ENCODE measurements at places on chromosomes 1 and 21. TPM values are rescaled to one million over a fixed set of nuclear protein-coding genes. Genes with fewer than 3 reads are reported as not detected.

- no peak for DNase-seq
Measured at GRCh38 chr1:219732814-219733491, 120.0 kb upstream of the ZC3H11B start.

- no peak for DNase-seq
Measured at GRCh38 chr21:30207252-30207579, 8.7 kb downstream of the CLDN8 start.

- no peak for DNase-seq
Measured at GRCh38 chr1:23667411-23667810, 24.2 kb upstream of the RPL11 start.

DNA sequence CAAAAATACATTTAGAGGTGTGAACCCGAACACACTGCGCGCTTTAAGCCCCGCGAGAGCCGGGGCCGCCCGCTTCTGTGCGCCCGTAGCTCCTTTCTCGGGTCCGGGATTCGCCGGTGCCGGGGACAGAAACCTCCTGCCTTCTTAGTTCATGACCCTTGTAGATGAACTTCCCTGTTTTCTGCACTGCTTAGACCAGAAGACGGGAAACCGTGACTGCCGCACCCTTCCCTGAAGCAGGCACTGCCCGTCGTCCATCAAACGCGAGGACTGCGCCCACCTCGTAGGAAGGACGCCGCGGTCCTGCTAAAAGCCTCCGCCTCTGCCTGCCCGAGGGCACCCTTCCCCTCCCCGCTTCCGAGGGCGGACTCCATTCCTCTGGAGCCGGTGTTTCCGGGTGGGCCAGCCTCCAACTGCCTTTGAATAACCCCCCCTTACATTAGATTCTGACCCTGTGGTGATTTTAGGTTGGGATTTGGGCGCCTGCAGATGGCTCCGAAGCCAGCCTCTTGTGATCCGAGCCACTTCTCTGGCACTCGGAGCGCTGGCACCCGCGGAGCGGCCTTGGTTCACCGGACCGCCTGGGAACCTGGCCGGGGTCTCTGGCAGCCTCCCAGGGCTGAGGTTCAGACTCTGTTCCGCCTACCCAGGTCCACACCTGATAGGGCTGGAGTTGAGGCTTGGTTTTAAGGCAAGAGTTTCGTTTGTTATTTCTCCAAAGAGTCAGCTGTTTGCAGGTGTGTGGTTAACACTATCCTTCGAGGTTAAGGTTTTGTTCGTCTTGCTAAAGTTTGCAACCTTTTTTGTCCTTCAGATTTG lies 1.2 kb upstream of the PTTG1IP start:
- peak; percentile 69 for DNase-seq

DNA sequence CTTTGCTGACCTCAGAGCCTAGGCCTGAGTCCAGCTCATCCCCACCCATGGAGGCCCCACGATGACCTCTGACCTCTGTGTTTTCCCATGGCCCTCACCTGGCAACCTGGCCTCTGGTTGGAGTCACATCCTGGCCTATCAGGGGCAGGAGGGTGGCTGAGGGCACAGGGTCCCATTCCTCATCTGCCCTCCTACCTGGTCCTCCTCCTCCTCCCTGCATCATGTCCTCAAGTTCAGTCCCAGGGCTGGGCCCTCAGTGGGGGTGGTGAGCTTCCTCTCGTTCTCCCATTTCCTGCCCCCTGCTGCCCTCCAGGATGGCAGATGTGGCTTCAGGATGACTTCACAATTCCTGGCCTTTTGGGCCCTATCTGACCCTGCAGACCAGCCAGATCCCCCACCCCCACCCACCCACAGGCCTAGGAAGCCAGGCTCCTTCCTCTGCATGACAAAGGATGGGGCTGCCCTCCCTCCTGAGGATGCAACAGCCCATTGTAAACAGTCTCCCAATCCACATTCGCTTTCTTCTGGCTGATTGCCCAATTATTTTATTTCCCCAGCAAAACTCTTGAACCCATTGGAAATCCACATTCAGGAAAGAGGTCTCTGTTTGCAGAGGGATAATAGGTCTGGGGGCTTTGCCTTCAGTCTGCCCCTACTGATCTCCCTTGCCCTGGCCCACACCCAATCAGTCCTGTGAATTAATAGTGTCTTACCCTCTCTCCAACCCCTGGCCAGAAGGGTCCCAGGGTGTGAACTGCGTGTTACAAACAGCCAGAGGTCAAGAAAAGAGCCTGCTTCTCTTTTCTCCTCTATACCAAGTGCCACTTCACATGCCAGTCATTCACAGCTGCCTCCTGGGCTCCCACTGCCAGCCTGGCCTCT lies 10.3 kb upstream of the LEFTY1 start:
- no peak for DNase-seq

Gene OR10Z1
- total RNA-seq: 3.6 TPM

- DNase-seq: no peak
Measured at GRCh38 chr1:172640111-172640510, 18.8 kb upstream of the FASLG start.

GRCh38 chr1:112083487-112083886 lies 94.0 kb upstream of the KCND3 start:
- peak; percentile 48 for DNase-seq

Gene THEM5
- not detected for total RNA-seq

Gene ARTN
- total RNA-seq: 4.8 TPM

Gene FAM151A
- total RNA-seq: not detected

DNA sequence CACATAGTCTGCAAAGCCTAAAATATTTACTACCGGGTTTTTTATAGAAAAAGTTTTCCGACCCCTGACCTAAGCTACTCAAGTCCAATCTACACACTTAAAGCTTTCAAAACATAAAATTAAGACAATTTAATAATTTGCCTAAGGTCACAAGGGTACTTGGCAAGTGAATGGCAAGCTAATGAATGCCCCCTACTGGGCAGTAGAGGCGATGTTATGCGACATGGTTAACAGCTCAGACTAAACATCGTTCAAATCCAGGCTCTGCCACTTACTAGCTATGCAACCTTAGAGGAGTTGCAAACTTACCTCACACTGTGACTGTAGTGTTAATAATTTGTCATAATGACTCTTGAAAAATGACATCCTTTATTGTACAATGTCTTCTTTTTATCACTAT lies 317.2 kb upstream of the NFIA start:
- DNase-seq: no peak

DNA sequence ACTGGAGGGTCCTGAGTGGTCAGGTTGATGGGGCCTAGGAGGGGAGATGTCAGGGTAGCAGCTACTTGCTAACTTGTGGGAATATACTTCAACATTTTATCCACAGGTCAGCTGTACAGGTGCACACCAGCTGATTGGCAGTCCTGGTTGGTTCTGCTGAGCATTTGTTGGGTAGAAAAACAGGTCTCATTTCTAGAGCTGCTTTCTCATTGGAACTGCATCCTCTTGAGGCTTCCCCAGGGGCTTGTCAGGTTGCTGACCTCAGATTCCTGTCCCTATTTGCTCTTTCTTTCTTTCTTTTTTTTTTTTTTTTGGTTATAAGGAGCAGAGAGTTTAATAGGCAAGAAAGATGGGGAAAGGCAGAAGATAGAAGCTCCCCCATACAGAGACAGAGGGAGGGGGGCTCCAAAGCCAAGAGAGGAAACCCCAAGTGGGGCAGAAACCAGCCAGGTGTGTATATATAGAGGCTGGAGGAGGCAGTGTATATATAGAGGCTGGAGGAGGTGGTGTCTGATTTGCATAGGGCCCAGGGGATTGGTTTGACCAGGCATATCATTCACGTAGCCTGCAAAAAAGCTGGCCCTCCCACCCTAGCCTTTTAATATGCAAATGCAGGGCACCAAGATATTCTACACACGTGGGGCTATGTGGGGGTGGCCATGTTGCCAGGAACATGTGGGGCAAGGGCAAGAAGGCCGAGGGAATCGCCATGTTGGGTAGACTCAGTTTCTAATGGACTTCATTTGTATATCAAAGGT lies 57.3 kb upstream of the STUM start:
- DNase-seq: no peak

DNA sequence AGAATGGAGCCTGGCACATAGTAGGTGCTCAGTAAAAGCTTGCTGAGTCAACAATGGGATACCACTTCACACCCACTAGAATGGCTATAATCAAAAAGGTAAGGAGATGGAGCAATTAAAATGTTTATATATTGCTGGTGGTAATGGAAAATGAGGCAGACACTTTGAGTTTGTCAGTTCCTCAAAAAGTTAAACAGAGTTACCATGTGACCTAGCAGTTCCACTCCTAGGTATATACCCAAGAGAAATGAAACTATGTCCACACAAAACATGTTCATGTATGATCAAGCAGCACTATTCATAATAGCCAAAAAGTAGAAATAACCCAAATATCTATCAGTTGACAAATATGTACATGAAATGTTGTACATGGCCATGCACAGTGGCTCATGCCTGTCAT lies 74.8 kb upstream of the ECE1 start:
- DNase-seq: no peak

DNA sequence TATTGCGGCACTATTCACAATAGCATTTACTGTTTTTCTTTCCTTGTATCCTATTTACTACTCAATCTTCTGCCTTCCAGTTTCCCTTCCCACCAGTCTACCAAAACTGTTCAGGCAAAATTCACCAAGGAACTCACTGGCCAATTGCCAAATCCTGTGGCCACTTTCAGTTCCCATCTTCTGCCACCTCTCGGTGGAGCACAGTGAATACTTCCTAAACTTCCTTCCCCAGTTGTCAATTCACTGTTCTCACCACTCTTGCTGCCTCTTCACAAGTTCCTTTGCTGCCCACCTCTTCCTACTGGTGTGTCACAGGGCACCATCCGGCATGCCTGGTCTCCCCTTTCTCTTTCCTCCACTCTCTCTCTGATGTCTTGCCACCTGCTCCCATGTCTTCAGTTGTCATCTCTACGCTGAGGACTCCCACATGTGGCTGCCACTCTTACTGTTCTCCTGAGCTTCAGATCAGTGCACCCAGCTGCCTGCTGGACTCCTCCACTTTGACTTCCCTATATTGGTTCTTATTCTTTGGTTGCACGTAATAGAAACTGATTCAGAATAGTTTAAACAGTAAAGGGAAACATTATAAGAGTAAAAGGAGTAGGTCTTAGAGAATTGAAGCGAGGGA lies 114.4 kb downstream of the PIK3R3 start:
- DNase-seq: no peak

Gene OPRD1
- 0.72 TPM for total RNA-seq

DNA sequence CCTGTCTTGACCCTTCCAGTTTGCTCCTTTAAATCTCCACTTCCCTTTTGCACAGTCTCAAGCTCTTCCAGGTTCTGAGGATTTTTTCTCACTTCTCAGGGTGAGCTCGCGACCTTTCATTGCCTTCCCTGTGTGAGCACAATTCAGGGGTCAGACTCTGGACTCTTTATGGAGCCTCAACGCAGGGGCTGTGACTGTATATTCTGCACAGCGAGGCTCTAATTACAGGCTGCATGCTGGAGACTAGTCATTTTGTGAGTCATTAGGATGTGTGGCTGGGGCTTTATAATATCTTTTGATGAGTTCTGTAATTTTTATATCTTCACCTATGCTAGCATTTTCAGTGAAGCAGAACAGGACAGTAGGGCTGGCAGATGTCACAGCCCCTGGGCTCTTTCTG lies 270.7 kb downstream of the KAZN start:
- DNase-seq: no peak

- DNase-seq: peak; percentile 47
Measured at GRCh38 chr1:52842643-52843310, at the start of gene ZYG11A. Gene ZYG11A (plus strand): TSS chr1:52842760. CDS start chr1:52842884, 124 bp downstream.

DNA sequence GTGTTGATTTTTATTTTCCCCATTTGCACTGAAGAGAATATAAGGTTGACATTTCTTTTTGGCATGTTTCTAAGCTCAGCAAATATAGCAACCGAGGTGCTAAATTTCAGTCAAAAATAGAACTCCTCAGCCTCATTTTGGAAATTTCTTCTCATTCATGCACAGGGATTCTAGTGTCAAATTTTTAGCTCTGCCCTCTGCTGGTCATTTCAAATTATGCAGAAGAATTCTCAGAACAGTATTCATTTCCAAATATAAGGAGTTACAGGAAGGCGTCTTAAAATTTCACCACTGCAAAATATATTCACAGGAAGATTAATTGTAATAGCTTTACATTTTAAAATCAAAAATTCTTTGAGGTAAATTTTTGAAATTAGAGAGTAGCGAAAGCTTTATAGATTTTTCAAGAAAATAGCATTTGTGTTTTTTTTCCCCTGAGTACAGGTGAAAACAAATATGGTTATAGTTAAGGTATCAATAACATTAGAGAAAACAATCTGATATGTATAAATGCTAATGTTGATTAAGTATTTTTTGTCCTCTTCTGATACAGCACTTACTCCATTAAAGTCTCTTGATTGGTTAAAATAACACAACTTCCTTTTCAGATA lies 57.9 kb downstream of the FMN2 start:
- DNase-seq: peak; percentile 37

DNA sequence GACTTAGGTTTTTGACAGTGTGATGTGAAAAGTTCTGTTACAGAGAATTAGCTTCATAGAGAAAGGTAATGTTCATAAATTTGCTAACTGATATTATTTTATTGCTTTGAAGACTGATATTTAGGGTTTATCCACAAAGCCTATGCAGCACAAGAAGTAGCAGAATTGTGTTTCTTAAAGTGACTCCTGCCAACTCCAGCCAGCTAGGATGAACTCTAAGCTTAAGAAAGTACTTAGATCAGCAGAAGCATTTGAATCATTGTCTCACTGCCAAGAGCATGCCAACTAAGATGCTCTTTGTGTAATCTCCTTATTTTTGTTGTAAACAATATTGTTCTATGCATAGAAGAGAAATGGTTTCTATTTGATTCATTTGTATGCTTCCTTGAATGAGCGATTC lies 589.4 kb upstream of the ADGRL4 start:
- peak; percentile 78 for DNase-seq

Gene TIMM17A
- 21.9 TPM for total RNA-seq

Gene PLEKHN1
- 1.2 TPM for total RNA-seq

GRCh38 chr1:9111957-9112356 lies 16.9 kb downstream of the GPR157 start:
- no peak for DNase-seq

GRCh38 chr1:154777154-154777553 lies 92.9 kb downstream of the KCNN3 start:
- DNase-seq: no peak

GRCh38 chr1:157194731-157195520 lies 56.7 kb upstream of the ETV3 start:
- DNase-seq: no peak

GRCh38 chr1:201783058-201783457 lies 45.9 kb upstream of the IPO9 start:
- no peak for DNase-seq

DNA sequence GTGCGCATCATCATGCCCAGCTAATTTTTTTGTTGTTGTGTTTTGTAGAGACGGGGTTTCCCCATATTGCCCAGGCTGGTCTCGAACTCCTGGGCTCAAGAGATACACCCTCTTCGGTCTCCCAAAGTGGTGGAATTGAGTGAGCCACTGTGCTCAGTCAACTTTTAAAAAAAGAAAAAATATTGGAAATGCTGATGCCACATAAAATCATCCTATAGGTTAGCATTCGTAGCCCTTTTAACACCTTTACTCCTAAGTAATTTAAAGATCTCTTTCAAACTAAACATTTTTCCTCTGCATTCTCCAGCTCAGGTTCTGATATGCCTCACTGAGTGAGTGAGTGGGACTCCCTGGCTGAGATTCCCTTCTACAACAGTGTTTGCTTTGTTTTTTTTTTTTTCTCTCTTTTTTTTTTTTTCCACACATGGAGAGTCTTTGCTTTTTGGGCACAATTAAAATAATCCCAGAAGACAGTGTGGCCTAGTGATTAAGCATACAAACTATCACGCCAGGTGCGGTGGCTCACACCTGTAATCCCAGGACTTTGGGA lies 74.0 kb downstream of the LPGAT1 start:
- no peak for DNase-seq

All from umbilical cord (tissue), 2 donors.